ENCODE measurements at places on chromosomes 2 and 18.

DNA sequence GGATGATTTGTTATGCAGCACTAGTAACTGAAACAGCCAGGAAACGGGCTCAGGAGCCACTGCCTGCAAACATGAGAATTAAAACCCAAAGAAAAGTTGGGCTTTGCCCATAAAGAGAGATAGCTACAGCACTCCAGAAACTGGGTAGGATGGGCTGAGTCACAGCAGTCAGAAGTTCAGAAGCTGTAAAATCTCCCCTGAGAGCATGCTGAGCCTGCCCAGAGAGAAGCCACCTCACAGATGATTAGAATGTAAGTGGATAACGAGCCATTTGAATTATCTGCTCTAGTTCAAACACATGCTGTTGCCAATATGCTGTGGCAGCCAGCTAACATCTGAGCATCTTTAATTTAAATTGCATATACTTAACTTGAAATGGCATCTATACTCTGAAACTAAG, 388.1 kb upstream of the ACVR2A start:
- no peak for DNase-seq

- peak; percentile 81 for DNase-seq
These were observed 1.3 kb upstream of the TBC1D8 start for GRCh38 chr2:101152272-101153076.

DNA sequence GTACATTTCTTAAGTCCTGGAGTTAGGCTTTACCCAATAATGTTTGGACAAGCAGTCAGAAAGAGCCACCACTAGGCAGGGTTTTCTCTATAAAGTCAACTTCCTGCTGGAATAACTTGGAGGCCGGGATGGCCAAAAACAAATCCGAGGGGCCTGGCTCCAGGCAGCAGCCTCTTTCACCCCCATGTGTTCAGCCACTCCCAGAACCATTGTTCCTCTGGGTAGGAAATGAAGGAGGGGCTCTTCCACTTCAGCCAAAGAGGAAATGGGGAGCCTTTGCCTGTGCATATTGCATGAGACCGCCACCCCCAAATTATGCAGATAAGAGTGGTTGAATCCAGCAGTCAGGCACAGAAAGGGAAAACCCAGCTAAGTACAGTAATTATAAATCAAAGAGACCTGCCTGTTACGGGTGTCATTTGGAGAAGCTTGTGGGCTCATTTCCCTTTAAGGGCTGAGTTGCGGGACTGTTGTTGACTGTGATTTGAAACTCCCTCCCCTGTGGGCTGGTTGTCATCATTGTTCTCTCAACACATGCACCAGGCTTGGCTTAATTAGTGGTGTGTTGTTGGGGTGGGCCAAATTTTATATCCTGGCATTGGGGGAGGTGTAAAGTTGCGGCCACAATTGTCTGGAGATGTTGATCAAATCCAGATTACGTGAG, 212.8 kb upstream of the SOX11 start:
- no peak for DNase-seq

GRCh38 chr2:180846756-180847472, 133.5 kb upstream of the UBE2E3 start:
- no peak for DNase-seq

DNA sequence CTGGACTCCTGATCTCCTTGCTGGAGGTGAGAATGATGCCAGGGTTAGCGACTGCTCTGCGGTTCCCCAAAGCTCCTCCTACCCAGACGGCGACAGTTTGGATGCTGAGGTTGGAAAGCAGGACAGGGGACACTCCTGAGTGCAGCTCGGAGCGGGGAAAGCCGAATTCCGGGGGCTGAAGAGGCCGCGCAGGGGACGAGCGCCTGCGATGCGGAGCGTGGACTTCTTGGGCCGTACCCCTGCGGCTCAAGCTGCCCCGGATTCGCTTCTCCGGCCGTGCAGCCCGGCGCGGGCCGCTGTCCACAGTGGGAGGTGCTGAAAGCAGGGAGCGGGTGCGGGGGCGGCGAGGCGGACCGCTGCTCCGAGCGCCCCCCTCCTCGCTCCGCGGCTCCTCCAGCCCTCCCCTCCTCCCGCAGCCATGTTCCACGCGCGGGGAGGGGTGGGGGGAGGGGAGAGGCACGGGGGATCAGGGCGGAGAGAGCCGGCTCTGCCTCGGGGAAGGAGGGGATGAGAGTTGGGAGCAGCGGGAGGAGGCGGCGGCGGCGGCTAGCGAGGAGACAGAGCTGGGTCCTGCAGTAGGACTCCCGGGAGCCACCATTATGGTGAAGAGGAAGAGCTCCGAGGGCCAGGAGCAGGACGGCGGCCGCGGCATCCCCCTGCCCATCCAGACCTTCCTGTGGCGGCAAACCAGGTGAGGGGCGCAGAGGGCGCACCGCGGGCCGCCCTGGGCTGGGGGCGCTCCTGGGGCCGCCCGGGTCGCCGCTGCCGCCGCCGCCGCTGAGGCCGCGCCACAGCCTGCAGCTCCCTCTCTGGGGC, at the start of gene UNC80:
TSS of gene UNC80 (plus strand) at position 359 of the 816 bp plus-strand sequence. CDS start at position 600, 241 bp downstream.
- DNase-seq = no peak

DNA sequence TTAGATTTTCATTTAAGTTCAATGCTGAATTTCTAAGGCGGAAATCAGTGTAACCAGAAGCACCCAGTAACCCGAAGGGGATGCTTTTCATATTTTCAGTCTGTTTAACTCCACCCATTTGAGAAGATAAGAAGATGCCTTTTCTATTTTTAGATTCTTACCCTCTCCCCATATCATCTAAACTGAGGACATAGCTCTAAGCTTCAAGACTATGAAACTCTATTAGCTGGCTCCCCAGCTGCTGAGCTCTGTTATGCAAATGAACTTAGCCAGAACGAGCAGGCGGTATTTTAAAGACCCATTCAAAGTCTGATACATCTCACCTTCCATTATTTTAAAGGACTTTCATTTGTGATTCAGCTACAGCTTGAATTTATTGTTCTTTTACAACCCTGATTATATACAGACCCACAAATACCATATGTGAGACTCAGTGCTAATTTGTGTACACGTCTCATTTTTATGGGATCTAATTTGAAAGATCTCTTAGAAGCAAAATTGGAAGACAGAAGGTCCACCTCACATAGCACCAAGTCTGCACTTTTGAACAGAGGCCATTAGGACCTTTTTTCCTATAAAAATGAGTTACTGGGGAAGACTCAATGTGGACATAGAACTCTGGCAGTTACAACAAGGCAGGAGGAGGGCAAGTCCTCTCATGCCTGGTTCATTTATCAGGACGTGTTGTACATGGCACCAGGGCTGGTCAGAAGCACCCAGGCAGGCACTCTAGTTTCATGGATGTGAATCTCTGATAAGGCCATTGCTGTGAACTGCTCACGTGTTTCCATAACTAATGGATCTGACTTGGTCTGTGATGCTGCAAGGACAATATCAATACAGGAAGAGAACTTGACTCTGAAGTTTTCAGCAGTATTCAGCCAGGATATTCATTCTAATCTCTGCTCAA, 16.3 kb downstream of the CDC42EP3 start:
- DNase-seq = no peak

GRCh38 chr2:240301256-240301795, 134.1 kb upstream of the GPC1 start:
- no peak for DNase-seq

GRCh38 chr2:11750917-11751316, 4.5 kb downstream of the LPIN1 start:
- DNase-seq = no peak

- peak; percentile 72 for DNase-seq
These were observed 26.7 kb downstream of the PDCL3 start for GRCh38 chr2:100589527-100589926.

GRCh38 chr18:36492604-36493329, 195.3 kb downstream of the FHOD3 start:
- no peak for DNase-seq

GRCh38 chr2:173187941-173188788, 112.5 kb downstream of the MAP3K20 start:
- no peak for DNase-seq

GRCh38 chr2:165141601-165142354, 62.1 kb downstream of the SCN3A start:
- DNase-seq = no peak

DNA sequence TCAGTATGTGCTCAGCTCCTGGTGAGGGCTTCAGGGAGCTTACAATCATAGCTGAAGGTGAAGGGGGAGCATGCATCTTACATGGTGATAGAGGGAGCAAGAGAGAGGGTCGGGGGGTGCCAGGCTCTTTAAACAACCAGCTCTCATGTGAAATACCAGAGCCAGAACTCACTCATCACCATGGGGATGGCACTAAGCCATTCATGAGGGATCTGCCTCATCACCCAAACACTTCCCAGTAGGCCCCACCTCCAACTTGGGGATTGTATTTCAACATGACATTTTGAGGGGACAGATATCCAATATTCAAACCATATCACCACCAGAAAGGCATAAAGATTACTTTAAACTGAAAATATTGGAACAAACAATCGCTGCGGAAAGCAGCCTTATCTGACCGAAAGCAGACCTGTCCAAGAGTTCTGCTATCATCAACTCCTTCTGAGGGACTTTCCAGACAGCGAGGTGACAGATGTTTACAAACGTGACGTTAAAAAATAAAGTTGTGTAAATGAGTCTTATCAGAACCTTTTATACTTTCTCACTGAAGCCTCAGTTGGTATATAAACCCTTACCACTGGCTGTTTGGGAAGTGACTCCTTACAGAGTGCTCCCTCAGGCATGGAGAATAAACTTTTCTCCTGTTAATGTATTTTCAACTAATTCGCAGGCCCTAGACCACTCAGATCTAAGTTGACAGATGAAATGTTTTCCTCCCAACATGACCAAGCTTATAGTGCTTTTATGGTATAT, 35.5 kb upstream of the PTH2R start:
- DNase-seq = no peak

DNA sequence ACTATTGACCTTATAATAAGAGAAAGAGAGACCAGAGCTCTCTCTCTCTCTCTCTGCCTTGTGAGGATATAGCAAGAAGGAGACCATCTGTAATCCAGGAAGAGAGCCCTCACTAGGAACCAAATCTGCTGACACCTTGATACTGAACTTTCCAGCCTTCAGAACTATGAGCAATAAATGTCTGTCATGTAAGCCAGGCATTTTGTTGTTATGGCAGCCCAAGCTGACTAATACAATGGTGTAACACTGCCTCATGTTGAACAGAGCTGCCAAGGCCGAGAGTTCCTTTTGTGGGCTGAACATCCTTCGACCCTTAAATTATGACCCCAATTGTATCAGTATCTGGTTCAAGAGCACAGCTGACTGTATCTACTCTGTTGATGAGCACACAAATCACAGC, 108.0 kb downstream of the LRRC30 start:
- DNase-seq = no peak

- DNase-seq = no peak
These were observed 81.7 kb downstream of the MAP4K4 start for GRCh38 chr2:101779190-101779589.

DNA sequence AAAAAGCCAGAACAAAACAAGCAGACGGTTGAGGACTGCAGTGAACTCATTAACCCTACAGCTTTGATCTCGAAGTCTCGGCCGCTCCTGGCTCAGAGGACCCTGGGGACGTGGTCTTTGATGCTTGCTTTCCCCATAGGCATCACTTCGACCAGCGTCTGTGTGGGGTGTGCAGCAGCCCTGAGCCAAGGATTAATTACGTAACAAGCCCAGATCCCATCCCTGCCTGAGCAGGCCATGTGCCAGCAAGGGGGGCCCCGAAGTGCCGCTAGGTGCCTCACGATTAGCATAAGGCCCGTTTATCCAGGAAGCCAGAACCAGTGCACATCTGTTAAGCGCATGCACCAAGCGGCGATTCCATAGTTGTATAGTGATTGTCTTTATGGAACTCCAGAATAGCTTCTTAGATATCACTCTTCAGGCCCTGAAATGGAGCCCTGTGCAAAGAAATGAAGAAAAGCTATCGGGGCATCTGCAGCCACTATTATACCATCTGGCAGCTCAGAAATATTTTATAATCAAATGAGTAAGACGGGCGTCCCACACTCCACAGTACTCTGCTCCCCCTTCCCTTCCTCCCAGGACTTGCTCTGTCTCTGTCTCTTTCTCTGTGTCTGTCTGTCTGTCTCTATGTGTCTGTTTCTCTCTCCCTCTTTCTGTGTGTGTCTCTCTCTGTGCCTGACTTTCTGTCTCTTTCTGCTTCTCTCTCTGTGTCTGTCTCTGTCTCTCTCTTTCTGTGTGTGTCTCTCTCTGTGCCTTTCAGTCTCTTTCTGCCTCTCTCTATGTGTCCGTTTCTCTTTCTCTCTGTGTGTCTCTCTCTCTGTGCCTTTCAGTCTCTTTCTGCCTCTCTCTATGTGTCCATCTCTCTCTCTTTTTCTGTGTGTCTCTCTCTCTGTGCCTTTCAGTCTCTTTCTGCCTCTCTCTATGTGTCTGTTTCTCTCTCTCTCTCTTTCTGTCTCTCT, 41.7 kb downstream of the HPCAL1 start:
- no peak for DNase-seq

DNA sequence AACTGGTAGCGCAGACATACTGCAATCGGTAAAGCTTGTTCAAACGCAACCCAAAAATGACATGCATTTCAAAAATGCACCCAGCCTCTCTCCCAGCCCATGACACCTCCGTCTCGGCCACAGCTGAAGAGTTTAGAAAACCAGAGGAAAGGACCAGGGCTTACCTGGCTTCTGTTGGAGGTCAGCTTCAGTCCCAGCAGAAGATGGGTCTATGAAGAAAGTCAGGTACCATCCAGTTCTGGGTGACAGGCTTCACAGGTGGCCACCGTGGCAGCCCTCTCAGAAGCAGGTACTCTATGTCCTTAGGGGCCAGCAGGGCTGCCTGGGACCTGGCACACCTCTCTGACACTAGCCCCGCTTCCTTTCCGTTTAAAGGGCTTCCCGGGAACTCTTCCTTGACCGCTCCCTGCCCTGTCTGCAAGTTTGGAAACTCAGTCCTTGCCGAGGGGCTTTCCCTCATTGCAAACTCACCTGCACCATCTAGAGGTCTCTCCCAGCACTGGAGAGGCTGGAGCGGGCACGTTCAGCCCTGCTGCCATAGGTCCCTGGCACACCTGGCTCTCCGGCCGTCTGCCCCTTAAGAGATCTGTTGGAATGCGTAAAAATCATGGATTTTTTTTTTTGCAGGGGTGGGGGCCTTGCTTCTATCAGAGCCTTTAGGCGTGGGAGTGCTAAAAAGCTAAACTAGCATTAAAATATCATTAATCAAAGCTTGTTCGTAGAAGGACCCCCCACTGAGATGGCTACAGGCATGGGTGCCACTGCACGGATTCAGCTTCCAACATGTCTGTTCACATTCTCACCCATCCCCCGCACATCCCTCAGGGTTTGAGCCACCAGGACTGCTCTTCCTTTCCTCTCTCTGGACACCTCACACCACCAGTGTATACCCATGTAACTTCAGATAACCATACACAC, at the start of gene EDAR:
TSS of gene EDAR (minus strand) at position 425 of the 918 bp plus-strand sequence. CDS start 58,206 bp downstream, outside the sequence.
- no peak for DNase-seq

- DNase-seq = no peak
These were observed 176.9 kb downstream of the PARD3B start for GRCh38 chr2:204722207-204722606.

- DNase-seq = peak; percentile 51
These were observed 552 bp downstream of the CNPPD1 start for GRCh38 chr2:219175928-219176817.

GRCh38 chr2:69564604-69565003, 78.9 kb downstream of the AAK1 start:
- no peak for DNase-seq

- no peak for DNase-seq
These were observed 58.2 kb downstream of the ACKR3 start for GRCh38 chr2:236627841-236628240.

- no peak for DNase-seq
These were observed 11.9 kb upstream of the TMEM182 start for GRCh38 chr2:102749938-102750337.

GRCh38 chr2:7403092-7403775, 486.0 kb downstream of the RNF144A start:
- no peak for DNase-seq
